Pulmonary artery endothelial cell (primary cell): ENCODE measurements at places on chromosomes 4 and X. TPM values are rescaled to one million over a fixed set of nuclear protein-coding genes. Genes with fewer than 3 reads are reported as not detected.

SLITRK2 gene
- not detected in 2 replicates for total RNA-seq

ADH7 gene
- not detected in 2 replicates for total RNA-seq

STARD8 gene
- 10.3 and 12.3 TPM in 2 replicates for total RNA-seq

MAGEA11 gene
- total RNA-seq, result not detected in 2 replicates

DRP2 gene
- total RNA-seq, result 0.13 and 0.18 TPM in 2 replicates

TMEM31 gene
- total RNA-seq, result not detected in 2 replicates

SPRY1 gene
- total RNA-seq, result 20.5 and 33.1 TPM in 2 replicates

TMPRSS11B gene
- total RNA-seq, result not detected in 2 replicates

FGA gene
- total RNA-seq, result not detected in 2 replicates

ADGRG4 gene
- total RNA-seq, result not detected in 2 replicates

ADRA2C gene
- 0.26 TPM in 1 of 2 replicates, not detected in the other for total RNA-seq
